ENCODE measurements at places on chromosomes 16 and 17.

GRCh38 chr16:11215935-11216556 is 40.0 kb downstream of the SOCS1 start:
- DNase-seq, result no peak

- DNase-seq, result no peak
Observed at GRCh38 chr17:40338058-40338457, 26.5 kb downstream of the GJD3 start.

DNA sequence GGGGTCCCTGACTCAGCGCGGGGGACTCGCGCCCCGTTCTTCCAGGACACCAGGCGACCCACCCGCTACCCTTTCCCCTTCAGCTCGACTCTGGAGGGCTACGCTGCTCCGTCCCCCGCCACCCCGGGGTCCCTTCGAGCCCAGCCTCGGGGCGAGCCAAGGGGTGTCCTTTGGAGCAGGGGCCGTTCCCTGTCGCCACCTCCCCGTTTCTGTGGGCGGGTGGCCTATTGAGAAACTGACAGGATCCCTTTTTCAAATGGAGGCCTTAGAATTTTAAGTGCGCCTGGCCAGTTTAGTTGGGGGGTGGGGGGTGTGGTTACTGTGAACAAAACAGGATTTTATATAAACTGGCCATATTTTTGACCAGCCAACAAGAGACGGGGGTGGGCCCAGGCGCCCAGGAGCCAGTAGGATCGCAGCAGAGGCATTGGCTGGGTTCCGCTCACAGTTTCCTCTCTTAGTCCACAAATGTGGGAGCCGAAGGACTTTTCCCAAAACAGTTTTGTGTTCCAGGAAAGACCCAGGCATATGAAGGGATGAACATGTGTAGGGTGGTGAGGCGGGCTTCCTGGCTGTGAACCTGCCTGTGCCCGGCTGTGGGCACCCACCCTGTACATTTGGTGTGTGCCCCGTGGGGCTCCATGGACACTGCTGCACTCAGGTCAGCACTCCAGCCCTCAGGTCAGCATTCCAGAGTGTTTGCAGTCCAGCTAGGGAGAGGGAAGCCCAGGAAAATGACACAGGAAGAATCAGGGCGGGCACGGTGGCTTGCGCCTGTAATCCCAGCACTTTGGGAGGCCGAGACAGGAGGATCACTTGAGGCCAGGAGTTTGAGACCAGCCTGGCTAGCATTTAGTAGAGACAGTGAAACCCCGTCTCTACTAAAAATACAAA is 722 bp upstream of the TIMP2 start:
- DNase-seq, result no peak

DNA sequence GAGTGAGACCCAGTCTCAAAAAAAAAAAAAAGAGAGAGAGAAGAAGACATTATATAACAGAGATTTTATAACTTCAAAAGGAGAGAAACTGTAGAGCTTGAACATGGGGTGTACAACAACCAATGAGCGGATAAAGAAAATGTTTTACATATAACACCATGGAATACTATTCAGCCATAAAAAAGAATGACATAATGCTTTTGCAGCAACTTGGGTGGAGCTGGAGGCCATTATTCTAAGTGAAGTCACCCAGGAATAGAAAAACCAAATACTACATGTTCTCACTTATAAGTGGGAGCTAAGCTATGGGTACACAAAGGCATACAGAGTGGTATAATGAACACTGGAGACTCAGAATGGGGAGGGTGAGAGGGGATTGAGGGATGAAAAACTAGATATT is 61.1 kb downstream of the CHD9NB start:
- no peak for DNase-seq

DNA sequence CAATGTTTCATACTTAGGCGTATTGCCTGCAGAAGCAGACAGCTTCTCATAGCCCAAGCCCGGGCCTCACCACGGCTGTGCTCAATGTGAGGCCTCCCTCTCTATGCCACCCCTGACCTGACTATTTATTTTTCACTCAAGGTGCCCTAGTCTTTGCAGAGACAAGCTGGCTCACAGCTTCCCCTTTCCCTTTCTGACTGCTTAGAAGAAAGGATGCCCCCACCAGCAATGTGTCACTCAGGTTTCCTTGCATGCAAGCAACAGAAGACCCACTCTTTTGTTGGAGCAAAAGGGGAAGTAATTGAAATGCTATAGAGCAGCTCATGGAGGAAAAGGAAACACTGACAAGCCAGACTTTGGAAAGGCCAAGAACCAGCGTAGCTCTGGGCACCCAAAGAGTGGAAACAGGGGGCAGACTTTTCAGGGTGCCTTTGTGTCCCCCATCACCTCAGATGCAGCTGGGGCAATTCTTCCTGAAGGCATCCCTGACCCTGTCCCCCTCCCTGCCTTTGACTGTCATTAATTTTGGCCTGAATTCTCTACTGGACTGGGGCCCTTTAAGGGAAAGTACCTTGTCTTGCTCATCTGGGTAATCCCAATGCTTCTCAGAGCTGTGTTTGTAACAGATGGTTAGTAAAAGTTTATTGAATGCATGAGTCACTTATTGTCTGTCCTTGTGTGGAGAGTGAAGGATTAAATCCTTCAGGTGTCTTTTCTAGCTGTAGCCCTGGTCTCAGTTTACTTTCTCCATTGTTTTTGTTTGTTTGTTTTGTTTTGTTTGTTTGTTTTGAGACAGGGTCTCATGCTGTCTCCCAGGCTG is 17.8 kb downstream of the RGS9 start:
- DNase-seq, result no peak
